ENCODE measurements at places on chromosomes 12 and 14. TPM values are rescaled to one million over a fixed set of nuclear protein-coding genes. Genes with fewer than 3 reads are reported as not detected.

Gene PPP1R36
- total RNA-seq = 0.50 TPM

Gene FGD6
- 0.69 TPM for total RNA-seq

DNA sequence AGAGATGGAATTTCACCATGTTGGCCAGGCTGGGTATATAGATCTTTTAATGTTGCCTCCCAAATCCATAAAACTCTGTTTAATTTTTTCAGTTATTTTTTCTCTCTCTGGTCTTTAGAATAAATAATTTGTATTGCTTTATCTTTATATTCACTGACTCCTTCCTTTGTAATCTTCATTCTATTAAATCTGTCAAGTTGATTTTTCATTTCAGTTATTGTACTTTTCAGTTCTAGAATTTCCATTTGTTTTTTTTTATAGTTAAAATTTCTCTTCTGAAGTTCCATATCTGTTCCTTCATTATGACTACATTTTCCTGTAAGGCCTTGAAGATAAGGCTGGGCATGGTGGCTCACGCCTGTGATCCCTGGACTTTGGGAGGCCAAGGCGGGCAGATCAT is 13.6 kb upstream of the SPPL3 start:
- no peak for DNase-seq

GRCh38 chr12:52454411-52455201 is 2.7 kb upstream of the KRT6B start:
- DNase-seq = no peak

DNA sequence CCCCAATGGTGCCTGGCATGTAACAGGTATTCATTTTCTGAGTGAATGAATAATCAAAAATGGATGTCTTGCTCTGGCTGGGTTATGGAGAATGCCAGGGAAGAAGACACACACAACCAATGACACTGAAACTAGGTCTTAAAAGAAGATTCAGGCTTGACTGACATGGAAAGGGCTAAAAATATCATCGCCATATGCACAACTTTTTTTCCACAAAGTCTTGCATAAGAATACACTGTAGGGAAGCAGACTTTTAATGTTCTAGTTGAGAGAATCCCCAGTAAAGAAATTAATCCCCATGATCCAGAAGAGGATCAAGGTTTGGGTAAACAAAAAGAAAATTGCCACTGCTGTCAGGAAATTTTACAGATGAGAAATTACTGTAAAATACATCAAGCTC is 116.4 kb downstream of the SLC2A13 start:
- no peak for DNase-seq

DNA sequence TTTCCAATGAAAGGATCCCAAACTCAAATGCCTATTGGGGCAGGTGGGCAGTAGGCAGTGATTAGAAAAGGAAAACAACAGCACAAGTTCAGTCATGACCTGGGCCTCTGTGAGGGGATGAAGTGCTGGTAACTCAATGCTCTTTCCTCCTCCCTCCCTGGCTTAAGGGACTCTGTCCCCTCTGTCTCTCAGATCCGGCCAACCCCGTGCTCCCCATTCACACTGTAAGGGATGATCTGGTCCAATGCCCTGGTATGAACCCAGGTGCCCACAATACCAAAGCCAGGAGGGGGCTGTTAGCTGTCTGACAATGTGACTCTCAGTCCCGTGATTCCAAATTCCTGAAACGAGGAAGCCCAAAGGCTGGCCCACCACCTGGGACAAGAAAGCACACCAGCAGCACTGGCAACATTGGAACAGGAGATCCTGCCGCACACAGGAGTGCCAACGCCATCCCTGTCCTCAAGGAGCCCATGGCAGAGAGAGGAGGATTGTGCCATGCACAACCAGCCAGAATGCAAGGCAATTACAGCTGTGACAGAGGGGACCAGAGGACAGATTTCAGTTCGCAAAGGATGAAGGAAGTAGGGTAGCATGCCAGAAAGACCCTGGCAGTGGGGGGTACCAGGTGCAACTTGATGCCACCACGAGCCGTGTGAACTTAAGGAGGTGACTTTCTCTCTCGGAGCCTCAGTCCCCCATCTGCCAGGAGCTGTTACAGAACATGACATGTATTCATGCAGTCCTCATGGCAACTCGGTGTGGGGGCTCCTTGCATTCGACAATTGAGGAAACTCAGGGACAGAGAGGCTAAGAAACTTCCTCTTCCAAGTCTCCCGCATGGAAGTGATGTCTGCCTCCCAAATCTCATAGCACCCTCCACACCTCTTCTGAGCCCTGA is 37.6 kb downstream of the SERPINA3 start:
- DNase-seq = no peak
